ENCODE measurements at places on chromosomes 3 and 15. TPM values are rescaled to one million over a fixed set of nuclear protein-coding genes. Genes with fewer than 3 reads are reported as not detected.

Gene BCHE
- 2.4 TPM for total RNA-seq

DNA sequence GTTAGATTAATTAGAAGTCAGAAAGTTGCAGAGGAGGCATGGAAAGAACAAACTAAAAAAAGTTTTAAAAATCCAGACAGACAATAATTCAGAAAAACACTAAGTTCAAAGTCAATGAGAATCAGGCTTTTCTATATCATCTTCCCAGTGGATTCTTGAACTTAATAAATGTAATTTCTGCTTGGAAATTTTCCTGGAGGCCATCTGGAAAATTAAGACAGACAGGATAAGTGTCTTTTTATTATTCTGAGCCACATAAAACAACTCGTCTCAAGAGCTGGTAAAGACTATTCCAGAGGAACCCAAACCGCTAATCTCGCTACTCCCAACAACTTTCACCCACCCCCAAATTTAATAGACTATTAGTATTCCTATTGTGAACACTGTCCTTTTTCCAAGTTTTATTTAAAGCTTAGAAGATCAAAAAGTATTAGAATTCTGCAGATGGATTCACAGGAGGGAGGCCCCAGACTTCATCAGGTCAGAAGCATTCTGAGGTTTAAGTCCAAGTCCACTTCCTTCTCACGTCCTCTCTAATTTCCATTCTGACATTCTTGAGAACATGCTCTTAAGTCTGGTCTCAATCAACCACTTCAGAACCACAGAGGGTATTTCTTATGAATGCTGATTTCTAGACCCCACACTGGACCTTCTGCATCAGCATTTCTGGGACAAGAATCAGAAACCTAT is 61.3 kb downstream of the ERC2 start:
- no peak for DNase-seq

Gene HRH1
- total RNA-seq = 13.7 TPM

DNA sequence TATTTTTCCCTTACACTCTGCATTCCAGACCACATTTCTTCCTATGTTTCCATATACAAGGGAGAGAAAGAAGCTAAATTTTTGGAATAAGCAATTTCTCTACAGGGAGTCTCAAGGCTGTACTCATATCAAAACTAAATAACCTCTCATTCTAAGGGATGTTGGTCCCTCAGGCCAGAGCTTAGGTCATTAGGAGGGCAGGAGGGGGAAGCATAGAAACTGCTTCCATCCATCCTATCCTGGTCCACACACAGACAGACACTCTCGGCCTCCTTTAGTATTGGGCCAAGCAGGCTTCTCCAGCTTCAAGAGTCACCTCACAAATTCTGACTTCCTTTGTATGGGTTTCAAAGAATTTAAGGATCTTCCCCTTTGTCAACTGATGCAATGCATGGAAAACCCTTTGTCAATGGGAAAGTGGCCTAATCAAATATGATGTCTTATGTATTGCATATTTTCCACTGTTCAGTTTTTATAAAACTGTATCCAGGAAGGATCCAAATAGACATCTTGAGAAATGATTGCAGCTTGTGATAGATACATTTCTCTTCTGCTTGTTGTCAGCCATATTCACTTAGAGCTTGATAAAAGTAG is 140.7 kb upstream of the RARB start:
- DNase-seq = no peak

DNA sequence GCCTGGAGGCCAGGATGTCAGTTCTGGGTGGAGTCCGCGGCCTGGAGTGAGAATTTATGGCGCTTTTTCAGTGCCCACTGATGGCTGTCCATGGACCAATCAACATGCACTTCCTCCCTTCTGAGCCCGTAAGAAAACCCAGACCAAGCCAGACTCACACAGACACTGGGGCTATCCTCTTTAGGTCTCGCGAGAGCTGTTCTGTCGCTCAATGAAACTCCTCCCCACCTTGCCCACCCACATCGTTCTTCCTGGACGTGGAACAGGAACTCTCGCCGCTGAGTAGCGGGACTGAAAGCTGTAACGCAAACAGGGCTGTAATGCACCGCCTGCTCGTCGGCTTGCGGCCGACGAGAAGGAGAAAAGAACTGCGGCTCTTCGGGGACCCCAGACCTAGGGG is 833.0 kb upstream of the CADM2 start:
- no peak for DNase-seq

Gene GPR62
- not detected for total RNA-seq

GRCh38 chr3:33791477-33792166 is 6.8 kb upstream of the PDCD6IP start:
- DNase-seq = peak; percentile 57

GRCh38 chr3:25035526-25035925 is 392.5 kb upstream of the RARB start:
- no peak for DNase-seq
